MG63 (cell line): ENCODE measurements at places on chromosomes 6 and 20.

GRCh38 chr6:151186306-151186705 lies 53.5 kb upstream of the AKAP12 start:
- DNase-seq = no peak

DNA sequence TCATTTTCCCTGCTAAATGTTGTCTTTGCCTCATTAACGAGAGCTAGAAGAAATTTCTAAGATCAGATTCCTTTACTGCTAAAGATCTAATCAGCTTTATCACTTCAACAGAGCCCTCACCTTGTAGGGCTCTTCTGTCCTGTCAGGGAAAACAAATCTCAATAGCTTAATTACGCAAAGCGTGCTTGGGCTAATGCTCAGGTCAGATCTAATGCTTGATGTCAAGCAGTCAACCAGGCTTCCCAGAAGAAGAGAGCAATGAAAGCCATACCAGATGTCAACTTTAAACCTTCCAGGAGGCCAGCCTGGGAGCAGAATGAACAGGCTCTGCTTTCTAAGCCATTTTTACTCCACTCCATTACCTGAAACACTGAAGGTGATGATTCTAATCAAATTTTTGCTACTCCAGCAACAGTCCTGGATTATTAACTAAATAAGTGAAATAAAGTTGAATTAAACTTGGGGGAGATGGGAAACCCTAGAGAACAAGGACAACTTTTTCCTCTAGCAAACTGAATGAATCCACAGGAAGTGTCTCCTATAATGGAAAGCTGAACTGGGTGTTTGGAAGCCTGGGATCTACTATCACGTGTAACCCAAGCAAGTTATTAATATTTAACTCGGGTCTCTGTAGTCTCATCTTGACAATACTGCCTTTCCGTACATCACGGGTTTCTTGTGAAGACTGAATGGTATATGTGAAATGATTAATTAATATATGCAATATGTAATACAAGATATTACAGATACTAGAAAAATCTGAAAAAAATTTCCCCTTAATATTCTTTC lies 273.7 kb downstream of the PTPRK start:
- no peak for DNase-seq

- DNase-seq = no peak
These were observed 107.0 kb downstream of the ESR1 start for GRCh38 chr6:151914484-151914883.

GRCh38 chr6:128513878-128514277 lies 6.5 kb downstream of the PTPRK start:
- DNase-seq = no peak

- no peak for DNase-seq
These were observed 963.3 kb upstream of the GJE1 start for GRCh38 chr6:141169419-141169818.

GRCh38 chr6:51526922-51527321 lies 560.5 kb downstream of the PKHD1 start:
- DNase-seq = no peak
